Common myeloid progenitor, CD34-positive (primary cell): ENCODE measurements at places on chromosomes 1 and 21.

DNA sequence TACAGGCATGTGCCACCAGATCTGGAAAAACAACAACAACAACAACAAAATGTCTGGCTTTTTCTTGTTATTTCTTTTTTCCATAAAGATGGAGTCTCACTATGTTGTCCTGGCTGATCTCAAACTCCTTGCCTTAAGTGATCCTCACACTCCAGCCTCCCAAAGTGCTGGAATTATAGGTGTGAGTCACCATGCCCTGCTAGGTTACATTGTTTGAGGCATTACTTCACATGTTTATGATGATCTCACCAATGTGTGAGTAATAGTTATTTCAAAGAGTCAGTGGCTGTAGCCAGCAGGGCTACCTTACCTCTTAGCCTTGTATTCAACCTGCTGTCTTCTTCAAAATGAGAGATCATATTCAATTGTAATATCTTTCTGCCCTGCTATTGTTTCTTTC is 445.7 kb downstream of the AMY1C start:
- no peak for DNase-seq

- peak; percentile 40 for DNase-seq
These were observed 32.3 kb downstream of the TMEM63A start for GRCh38 chr1:225849925-225850324.

DNA sequence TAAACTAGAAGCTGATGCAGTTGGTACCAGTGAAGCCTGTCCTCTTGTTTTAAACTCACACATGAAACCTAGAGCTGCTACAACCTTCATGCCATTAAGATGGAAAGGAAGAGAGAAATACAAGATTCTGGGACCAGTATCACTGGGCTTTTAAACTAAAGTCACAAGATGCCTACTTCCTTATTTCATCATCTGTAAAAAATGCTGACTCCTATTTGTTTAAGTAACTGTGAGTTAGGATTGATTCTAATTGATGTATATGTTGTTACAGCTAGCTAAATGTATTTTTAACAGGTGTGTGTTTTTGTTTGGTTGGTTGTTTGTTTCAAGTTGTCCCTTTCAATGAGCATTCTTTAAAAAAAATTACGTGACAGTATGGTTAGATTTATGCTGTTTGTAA is 833.3 kb upstream of the PRMT6 start:
- no peak for DNase-seq

- DNase-seq, result no peak
These were observed 59.4 kb upstream of the DUSP10 start for GRCh38 chr1:221801251-221801661.

- no peak for DNase-seq
These were observed 11.7 kb upstream of the EPS8L3 start for GRCh38 chr1:109775398-109775797.

DNA sequence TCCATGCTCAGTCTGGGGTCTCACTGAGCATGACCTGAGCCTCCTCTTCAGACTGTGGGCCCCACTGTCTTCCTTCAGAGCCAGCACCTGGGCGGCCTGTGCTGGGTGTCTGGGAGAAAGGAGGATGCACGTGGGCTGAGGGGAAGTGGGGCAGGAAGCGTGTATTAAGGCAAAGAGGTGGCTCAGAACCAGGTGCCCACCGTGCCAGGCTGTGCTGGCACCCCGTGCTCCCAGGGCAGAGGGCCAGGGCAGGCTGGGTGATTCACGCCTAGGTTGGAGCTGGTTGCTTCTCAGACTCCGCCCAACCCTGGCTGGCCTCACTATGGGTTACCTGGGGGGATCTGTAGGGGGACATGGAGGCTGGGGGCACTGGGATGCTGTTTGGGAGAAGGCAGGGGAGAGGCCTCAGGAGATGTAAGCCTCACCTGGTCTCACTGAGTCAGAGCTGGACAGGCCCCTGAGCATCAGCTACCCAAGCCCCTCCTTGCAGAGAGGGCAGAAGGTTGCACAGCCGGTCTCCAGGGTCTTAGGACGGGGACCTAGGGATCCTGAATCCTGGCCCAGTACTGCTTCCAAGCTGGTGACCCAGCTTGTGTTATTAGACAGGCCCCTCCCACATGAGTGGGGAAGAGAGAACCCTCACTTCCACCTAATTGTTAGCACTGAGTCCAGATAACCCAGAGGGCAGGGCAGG is 18.6 kb upstream of the PADI1 start:
- peak; percentile 81 for DNase-seq

GRCh38 chr1:183444243-183444642 is 26.1 kb upstream of the NMNAT2 start:
- DNase-seq, result no peak

DNA sequence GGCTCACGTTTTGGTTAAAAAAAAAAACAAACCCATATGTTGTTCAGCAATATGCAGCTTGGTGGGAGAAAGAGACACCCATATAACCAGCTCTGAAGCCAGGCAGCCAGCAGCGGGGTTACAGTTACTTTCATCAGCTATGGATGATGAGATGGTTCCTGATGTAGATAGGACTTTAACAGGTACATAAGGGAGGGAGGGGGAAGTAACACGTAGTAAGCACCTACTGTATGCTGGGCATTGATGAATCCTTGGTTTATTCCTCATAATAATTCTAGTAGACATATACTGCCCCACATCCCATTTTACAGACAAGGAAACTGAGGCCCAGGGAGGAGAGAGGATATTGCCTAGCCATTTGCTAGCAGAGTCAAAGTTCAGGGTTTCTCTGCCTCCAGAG is 2.0 kb downstream of the SLC1A7 start:
- DNase-seq, result no peak

DNA sequence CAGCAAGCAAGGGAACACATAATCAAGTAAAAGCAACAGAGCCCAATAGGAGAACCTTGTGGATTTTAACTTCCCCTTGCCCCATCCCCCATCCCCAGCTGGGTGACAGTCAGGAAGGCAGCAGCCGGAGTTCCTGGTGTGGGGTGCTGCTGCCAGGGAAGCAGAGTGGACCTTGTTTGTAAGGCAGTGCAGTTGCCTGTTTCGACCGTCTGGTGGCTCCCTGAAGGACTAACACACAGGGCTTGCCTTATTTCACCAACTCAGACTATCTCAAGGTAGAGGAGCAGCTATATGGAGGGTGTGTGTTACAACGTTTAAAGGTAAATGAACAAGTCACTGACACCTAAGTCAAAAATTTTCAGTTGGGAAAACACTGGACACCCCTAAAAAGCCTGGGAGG is 6.6 kb downstream of the KRTAP10-8 start:
- DNase-seq, result peak; percentile 4

- DNase-seq, result no peak
These were observed 6.2 kb downstream of the WNT9A start for GRCh38 chr1:227941509-227942020.

- no peak for DNase-seq
These were observed 9.8 kb upstream of the COL6A1 start for GRCh38 chr21:45971616-45972352.

- DNase-seq, result peak; percentile 59
These were observed 50.5 kb upstream of the PPP2R5A start for GRCh38 chr1:212234431-212235395.

DNA sequence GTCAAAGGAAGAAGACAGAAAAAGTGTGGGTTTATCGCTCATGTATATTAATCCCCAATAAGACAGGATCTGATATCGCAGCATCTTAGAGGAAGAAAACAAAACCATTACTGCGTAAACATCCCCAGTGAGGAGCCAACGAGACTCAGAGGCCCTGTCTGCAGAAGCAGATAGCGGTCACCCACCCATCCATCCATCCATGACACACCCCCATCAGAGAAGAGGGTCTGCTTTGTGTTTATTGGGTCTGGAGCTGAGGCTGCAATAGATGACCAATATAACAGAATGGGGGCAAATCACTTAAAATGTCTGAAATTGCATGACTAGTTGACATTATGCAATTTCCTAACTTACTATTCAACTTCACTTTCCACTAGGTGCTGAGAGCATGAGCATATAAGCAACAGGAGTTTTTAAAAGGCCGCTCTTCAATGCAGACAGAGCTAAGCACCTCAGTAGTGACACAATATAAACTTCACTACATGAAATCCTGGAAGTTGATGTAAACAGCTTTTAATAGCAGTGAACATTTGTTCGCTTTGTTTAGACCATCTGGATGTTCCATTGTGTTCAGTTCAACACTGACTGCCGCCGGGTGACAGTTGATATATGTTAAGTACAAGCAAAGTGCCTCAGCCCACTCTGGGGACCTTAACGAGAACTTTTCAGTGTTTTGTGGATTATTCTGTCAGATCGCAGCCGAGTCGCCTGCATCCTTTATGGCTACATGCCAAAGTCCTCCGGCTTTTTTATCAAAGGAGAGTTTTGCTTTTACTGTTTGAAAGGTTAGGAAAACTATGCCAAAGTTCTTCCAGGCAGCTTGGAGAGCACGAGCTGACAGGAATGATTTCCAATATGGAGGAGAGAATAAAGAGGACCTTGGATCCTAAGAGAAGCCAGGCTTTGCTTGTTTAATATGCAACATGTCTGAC is 167.5 kb downstream of the ZNF281 start:
- DNase-seq, result peak; percentile 51

DNA sequence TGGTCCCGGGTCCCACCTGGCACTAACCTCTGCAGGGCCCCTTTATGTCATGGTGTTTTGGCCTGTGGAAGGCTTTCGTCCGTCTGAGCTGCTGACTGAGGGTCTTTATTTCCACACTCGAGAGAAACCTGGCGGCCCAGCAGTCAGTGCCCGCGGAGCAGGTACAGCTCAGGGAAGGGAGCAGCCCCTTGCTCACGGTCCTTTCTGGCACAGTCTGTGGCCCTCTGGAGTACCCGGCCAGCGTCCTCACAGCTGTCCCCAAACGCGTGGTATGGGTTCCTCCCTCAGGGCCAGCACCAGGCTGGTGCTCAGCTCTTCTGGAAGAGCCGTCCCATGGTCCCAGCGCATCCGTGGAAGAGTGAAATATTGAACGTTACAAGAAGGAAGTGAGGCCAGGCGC is 24.3 kb downstream of the SKI start:
- DNase-seq, result no peak

GRCh38 chr1:32142446-32143301 is 34.8 kb downstream of the KPNA6 start:
- peak; percentile 13 for DNase-seq

GRCh38 chr21:44423941-44424607 is 31.2 kb upstream of the LRRC3 start:
- no peak for DNase-seq
